NT2/D1 (cell line): ENCODE measurements at places on chromosomes 7 and 10.

- no peak for DNase-seq
Observed at GRCh38 chr10:75283671-75284470, 48.1 kb upstream of the COMTD1 start.

DNA sequence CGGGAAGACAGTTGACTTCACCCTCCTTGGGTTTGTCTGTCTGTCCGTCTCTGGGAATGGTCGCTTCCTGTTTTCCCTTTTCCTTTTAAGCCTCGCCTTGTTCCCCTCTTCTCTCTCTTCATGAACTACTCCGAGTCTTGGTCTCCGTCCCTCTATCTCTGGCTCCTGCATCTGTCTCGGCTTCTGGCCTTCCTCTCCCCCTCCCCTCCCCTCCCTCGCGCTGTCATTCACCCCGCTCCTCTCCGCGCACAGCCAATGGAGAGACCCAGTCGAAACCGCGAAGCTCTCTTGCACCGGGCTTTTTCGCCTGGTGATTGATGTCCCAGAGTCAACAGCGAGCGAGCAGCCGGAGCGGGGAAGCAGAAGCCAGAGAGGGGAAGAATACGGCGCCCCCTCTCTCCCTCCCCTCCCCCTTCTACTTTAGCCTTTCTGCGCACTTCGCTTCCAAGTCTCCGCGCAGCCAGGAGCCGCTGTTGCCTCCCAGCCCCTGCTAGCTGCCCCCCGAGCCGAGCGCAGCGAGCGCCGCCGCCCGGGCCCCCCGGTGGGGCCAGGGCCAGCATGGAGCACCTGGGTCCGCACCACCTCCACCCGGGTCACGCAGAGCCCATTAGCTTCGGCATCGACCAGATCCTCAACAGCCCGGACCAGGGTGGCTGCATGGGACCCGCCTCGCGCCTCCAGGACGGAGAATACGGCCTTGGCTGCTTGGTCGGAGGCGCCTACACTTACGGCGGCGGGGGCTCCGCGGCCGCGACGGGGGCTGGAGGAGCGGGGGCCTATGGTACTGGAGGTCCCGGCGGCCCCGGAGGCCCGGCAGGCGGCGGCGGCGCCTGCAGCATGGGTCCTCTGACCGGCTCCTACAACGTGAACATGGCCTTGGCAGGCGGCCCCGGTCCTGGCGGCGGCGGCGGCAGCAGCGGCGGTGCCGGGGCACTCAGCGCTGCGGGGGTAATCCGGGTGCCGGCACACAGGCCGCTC is at the start of gene TLX1:
TSS of gene TLX1 (plus strand) at position 317 of the 978 bp plus-strand sequence. CDS start at position 559, 242 bp downstream.
- DNase-seq, result no peak

DNA sequence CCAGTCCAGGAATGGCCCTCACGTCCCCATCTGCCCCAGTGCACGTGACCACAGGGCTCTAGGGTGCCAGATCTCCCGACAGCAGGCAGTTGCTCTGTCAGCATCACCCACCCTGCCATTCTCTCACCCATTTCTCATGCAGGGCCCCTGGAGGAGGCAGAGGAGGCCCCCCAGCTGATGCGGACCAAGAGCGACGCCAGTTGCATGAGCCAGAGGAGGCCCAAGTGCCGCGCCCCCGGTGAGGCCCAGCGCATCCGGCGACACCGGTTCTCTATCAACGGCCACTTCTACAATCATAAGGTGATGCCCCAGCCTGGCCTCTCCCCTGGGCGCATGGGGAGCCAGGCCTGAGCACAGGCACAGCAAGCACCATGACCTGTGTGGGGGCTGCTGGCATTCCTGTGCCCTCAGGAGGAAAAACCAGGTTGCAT is 6.1 kb upstream of the DEPP1 start:
- DNase-seq, result no peak

DNA sequence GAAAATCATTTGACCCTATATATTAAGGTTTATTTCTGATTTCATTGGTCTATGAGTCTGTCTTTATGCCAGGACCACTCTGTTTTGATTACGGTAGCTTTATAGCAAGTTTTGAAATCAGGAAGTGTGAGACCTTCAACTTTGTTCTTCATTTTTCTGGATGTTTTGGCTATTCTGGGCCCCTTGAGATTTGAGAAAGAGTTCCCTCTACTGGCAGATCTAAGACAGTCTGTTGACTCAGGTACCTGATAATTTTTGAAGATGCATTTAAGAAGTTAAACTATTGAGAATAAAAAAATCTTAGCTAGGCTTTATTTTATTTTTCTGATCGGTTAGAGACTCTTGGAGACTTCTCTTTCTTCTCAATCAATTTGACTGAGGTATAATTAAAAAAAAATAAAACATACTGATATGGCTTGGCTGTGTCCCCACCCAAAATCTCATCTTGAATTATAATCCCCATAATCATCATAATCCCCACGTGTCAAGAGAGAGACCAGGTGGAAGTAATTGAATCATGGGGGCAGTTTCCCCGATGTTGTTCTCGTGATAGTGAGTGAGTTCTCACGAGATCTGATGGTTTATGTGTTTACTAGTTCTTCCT is 209.2 kb downstream of the SNX10 start:
- DNase-seq, result no peak

DNA sequence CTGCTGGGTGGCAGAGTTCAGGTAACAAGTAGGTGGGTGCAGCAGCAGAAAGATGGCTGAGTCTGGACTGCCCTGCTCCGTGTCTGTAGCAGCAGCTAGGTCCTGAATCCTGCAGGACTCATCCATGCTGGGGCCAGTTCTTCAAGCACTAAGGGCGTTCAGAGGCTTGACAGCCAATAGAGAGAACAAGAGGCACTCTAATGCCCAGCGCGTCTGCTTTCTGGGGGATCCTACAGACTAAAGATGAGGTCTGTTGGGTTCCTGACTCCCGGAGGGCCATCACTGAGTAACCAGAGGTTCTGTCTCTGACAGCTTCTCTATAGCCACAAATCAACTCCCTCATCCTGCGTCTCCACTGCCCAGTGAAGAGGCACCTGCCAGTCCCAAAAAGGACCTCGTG is 125.5 kb downstream of the PTPN20 start:
- no peak for DNase-seq

- no peak for DNase-seq
Observed at GRCh38 chr10:89805599-89806013, 104.2 kb downstream of the KIF20B start.

- DNase-seq, result no peak
Observed at GRCh38 chr10:21650353-21650752, 116.3 kb downstream of the MLLT10 start.

DNA sequence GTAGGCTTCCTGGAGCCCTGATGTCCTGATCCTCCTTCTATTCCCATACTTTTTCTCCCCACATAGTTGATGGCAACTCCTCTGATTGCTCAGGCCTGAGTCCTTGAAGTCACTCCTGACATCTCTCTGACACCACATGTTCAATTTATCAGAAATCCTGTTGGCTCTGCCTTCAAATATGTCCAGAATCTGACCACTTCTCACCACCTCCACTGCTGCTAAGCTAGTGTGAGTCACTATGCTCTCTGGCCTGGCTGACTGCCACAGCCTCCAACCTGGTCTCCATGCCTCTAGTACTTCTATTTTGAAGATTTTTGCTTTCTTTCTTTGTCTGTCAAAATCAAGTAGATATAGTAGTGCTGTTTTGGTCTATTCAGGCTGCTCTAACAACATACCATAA is 53.0 kb downstream of the TMEM229A start:
- no peak for DNase-seq

- DNase-seq, result no peak
Observed at GRCh38 chr10:82660986-82661385, 786.0 kb downstream of the NRG3 start.

- DNase-seq, result no peak
Observed at GRCh38 chr7:96067321-96067720, 254.6 kb downstream of the SLC25A13 start.

GRCh38 chr10:124283215-124283948 is 135.3 kb downstream of the OAT start:
- no peak for DNase-seq

GRCh38 chr7:87447116-87447635 is 28.3 kb downstream of the ABCB4 start:
- no peak for DNase-seq

DNA sequence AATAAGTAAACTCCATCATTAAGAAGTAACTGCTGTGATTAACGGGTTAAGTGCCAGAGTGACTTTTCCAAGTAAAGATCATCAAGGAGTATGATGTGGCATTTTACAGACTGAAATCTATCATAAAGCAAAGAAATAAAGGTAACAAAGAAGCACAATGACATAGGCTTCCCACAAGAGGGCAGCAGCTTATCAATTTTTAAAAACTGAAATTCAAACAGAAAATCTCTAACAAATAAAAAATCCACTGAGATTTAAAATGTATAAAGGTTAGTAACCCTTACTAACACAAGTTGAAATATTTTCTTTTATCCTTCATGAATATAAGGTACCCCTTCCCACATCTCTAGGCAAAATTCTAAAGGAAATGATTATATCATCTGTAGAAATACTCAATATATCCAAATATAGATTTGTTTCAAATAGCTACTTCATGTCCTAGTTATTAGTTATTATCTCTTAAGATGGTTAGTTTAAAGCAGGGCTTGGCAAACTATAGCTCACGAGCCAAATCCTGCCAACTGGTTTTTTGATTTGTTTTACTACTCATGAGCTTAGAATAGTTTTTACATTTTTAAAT is 29.2 kb downstream of the FAM3C start:
- no peak for DNase-seq

- no peak for DNase-seq
Observed at GRCh38 chr10:96089116-96089515, 41.0 kb upstream of the ZNF518A start.

DNA sequence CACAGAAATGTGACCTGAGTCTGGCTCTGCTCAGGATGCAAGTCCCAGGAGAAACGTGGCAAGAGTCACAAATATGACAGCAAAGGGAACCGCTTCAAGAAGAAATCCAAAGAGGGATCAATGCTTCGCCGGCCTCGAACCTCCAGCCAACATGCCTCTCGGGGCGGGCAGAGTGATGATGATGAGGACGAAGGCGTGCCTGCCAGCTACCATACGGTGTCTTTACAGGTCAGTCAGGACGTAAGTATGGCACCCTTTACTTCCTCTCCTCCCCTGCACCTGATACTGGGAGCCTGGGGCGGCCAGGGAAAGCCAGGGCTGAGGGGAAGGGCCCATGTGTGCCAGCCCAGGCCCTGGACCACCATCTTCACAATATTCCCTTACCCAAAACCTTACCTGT is 18.6 kb upstream of the NFKB2 start:
- DNase-seq, result no peak

DNA sequence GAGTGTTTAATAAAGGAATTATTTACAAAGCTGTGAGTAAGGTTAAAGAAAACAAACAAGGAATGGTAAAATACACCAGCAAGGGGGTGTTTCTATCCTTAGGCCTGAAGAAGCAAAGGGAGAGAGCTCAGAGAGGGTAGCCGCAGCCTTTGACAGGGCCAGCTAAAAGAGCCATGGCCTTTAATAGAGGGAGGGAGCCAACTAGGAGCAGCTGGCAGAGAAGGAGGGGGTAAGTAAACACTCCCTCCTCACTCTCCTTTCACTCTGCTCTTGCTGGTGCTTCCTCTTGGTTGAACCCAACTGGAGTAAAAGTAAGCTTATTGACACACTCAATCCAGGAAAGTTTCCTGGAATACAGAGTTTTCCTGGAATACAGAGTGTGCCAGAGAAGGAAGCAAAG is 87.5 kb downstream of the CH25H start:
- DNase-seq, result no peak

- no peak for DNase-seq
Observed at GRCh38 chr7:15399441-15399840, 162.4 kb downstream of the AGMO start.

DNA sequence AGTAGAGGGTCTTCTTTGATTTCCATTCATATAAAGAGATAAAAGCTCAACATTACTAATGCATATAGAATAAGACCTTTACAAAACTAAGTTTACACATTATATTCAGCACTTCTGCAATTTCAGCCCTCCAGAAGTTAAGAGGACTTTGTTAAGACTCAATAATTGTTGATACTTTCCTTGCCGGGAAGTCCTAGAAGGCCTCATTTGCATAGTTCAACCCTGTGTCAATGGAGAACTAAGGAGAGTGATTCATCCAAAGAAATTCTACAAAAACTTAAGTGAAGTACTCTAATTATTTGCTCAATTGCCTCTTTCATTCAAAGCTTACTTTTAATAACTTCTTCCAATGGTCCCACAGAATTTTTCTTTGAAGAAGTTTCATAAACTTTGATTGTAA is 1060.3 kb upstream of the CELF2 start:
- no peak for DNase-seq

- DNase-seq, result no peak
Observed at GRCh38 chr7:1979591-1980560, 252.9 kb downstream of the MAD1L1 start.

GRCh38 chr10:84428711-84429110 is 100.3 kb downstream of the CCSER2 start:
- DNase-seq, result no peak

- no peak for DNase-seq
Observed at GRCh38 chr7:90877201-90877600, 281.1 kb downstream of the CDK14 start.

- DNase-seq, result no peak
Observed at GRCh38 chr7:107551936-107552335, 11.8 kb downstream of the COG5 start.

- DNase-seq, result no peak
Observed at GRCh38 chr10:126203746-126204145, 184.5 kb downstream of the ADAM12 start.

- DNase-seq, result no peak
Observed at GRCh38 chr7:43456200-43456599, 126.7 kb upstream of the STK17A start.

DNA sequence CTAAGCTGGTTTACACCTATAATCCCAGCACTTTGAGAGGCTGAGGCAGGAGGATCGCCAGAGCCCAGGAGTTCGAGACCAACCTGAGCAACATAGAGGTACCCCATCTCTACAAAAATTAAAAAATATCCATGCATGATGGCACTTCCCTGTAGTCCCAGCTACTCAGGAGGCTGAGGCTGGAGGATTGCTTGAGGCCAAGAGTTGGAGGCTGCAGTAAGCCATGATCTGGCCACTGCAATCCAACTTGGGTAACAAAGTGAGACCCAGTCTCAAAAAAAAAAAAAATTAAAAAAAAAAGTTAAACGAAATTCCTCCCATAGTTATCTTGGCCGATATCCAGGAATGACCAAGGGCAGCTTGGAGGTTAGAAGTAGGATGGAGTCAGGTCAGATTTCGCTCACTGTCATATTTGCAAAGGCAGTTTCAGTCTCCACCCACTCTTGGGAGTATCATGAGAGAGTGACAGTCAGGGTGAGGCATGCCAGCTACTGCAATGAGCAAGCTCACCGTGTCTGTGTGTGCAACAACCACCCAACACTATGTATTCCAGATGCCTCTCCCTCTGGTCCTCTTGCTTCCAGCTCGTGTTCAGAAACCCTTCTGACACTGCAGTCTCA is 6.0 kb upstream of the ZDHHC4 start:
- no peak for DNase-seq

GRCh38 chr7:110877016-110877415 is 213.9 kb upstream of the LRRN3 start:
- no peak for DNase-seq

GRCh38 chr7:158765020-158765419 is 60.4 kb upstream of the NCAPG2 start:
- no peak for DNase-seq

- DNase-seq, result no peak
Observed at GRCh38 chr10:117449636-117450035, 74.4 kb upstream of the PDZD8 start.
